ENCODE measurements at places on chromosomes 4 and X.

GRCh38 chr4:123244137-123244536, 152.5 kb upstream of the SPRY1 start:
- no peak for DNase-seq

GRCh38 chr4:103996064-103996463, 276.3 kb upstream of the TACR3 start:
- DNase-seq, result no peak

GRCh38 chrX:152165033-152165743, 26.8 kb upstream of the MAGEA10 start:
- DNase-seq, result no peak

GRCh38 chrX:12868747-12869146, 1.9 kb downstream of the TLR7 start:
- no peak for DNase-seq

DNA sequence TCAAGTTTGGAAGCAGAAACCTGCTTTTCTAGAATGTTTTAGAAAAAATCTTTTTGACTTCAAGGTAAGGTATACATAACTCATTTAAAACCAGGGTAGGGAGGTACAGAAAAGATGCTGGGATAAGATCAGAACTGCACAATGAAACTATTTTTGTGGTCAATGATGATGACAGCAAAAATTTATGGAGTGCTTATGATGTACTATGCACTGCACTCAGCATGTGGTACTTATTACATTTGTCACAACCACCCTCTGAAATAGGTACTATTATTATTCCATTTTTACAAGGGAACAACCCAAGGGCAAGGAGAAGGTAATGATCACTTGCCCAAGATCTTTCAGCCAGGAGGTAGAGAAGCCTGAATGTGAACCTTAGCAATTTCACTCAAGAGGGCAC, 8.0 kb downstream of the GPM6B start:
- DNase-seq, result no peak

DNA sequence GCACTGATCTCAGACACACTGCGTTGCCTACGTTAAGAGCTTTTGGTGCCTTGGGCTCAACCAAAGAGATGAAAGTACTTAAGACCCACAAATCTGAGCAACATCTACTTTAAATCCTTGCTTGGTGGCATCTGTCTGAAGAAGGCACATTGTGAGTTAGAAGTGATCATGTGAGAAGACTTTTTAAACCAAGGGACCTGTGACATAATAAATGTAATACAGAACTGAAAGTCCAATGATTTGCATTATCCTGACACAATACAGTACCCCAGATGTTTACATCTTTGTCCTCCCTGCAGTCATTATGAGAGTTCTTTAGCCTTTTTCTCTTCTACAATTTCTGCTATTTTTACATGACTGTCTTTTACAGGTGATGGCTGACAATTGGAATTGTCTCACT, 96.7 kb upstream of the FTHL17 start:
- DNase-seq, result no peak

DNA sequence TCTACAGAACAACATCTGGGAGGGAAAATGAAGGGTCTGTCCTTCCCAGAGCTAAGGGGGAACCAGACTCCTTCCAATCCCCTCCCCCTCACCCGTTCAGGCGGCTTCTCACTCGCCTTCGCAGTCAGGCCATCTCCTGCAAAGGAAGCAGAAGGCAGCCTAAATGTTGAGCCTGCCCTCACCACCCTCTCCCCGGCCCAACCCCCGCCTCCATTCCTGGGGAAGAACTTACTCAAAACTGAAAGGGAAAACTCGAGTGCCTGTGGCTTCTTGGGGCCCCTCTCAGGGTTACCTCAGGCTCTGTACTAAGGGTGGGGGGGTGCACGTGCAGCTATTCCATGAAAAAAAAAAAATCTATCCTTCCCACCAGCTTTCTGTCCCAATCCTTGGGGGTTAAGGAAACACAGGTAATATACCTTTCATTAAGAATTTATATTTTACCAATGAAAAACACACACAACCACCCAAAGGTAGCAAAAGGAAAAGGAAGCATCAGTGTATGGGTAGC, 2.4 kb downstream of the ZMYM3 start:
- no peak for DNase-seq

DNA sequence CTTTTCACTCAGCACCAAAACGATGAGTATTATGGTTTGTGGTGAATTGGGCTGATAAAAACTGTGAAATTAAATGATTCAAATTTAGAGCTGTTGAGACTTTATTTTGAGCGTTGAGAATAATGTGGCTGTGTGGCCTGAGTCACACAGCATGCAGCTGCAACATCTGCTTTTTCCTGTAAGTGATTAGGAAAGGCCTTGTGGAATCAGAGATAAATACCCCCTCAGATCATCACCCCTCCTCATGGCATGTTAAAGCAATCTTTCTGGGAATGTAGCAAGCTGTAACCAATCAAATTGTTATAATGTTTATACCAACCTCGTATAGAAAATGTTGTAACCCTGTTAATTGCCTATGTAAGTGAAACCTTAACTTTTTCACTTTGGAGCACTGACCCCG, 90.0 kb upstream of the GRPR start:
- DNase-seq, result no peak

- DNase-seq, result no peak
Observed at GRCh38 chrX:57680160-57680559, at the start of gene NLRP2B. NLRP2B (minus strand) TSS chrX:57680260.

GRCh38 chr4:183304067-183304466, 16.0 kb downstream of the CLDN22 start:
- DNase-seq, result no peak

DNA sequence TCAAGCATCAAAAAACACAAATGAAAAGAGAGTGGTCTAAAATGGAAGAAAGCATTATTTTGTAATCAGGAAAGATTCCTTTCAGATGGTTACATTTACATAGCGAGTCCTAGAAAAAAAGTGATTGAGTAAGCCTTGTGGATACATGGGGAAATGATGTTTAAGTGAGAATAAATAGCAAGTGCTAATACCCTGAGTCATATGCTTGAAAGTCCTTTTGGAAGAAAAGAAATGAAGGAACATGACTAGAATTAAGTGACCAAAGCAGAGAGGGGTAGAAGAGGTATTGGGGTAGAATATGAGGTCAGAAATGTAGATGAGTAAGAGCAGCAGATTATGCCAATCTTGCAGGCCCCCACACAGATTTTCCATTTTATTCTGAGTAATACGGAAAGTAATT, 814.8 kb upstream of the GRID2 start:
- DNase-seq, result no peak

DNA sequence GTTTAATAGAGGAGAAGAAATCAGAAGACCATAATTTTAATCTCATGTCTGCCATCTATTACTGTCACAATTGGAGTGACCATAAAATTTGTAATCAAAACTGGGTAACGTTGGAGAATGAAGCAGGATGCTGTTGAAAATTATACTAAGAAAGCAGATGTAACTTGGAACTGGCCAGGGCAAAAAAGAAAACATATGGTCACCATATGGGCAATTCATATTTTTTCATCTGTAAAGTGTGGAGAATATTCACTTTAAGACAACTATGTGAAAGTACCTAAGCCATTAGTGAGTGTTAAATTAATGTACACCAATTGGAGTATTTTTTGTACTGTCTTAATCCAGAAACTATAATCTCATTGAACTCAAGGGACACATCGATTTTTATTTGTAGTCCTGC, 1008.0 kb downstream of the GLUD2 start:
- DNase-seq, result no peak

DNA sequence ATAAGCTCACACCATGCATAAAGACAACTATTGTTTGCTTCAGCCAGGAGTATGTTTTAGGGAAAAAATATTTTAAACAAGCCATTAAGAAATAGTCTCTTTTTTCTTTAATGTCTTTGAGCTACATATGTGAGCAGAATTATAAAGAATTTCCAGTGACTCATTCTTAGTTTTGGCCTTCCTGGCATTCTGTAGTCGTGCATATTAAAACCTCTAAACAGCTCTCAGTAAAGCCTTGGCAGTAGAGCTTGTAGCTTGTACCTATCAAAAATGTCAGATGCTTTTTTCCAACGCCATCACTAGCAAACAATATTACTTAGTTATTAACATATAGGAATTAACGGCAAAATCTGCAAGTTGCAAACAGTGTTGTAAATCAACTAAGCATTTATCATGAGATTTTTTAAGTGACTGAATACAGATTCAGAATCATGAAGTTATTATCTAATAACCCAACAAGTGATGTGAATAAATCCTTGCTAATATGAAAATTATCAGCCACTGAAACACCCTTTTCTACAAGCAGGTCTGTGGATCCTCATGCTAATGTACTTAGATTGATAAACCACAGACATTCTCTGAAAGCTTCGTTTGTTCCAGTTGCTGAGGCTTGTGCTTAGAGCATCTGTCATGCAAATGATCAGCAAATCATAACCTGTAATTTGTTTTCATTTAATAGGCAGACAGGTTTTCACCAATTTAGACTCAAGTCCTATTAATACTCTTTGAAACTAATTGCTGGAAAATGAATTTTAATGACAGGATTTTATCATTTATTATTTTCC, 412.0 kb upstream of the ATOH1 start:
- no peak for DNase-seq

GRCh38 chrX:111262086-111262485, 8.2 kb downstream of the CAPN6 start:
- DNase-seq, result no peak

DNA sequence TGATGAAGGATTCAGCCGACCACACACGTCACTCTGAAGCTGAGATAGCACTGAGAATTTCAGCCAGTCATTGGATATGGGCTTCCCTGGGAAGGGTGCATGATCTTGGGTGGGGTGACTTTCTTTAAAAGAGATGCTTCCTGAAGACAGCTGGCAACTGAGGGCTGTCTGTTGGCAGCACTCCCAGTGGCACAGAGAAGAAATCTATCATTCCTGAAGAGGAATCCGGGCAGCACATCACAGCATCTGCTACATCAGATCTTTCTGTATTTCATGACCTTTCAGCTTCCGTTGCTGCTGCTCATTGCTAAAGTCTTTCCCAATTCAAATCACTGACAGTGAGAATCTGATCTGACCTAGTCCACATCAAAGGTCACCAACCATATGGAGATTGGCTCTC, 193.8 kb upstream of the RBPJ start:
- no peak for DNase-seq

GRCh38 chr4:145867406-145867805, 71.2 kb downstream of the ZNF827 start:
- no peak for DNase-seq

- DNase-seq, result no peak
Observed at GRCh38 chr4:21709761-21710160, 238.8 kb downstream of the KCNIP4 start.

DNA sequence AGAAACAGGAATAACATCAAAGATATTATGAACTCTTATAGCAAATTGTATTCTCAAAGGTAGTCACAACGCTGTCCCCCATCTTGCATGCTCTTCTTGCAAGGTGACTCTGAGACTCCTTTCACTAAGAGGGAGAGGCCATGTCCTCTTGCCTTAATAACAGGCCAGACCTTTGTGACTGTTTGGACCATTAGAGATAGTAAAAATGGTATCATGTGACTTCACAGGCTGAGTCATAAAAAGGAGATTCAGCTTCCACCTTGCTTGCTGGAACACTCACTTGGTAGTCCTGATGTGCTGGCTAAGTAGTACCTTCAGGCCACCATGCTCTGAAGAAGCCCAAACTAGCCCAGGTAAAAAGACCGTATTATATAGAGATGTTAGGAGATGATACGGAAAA, 143.8 kb downstream of the FBXW7 start:
- DNase-seq, result no peak

DNA sequence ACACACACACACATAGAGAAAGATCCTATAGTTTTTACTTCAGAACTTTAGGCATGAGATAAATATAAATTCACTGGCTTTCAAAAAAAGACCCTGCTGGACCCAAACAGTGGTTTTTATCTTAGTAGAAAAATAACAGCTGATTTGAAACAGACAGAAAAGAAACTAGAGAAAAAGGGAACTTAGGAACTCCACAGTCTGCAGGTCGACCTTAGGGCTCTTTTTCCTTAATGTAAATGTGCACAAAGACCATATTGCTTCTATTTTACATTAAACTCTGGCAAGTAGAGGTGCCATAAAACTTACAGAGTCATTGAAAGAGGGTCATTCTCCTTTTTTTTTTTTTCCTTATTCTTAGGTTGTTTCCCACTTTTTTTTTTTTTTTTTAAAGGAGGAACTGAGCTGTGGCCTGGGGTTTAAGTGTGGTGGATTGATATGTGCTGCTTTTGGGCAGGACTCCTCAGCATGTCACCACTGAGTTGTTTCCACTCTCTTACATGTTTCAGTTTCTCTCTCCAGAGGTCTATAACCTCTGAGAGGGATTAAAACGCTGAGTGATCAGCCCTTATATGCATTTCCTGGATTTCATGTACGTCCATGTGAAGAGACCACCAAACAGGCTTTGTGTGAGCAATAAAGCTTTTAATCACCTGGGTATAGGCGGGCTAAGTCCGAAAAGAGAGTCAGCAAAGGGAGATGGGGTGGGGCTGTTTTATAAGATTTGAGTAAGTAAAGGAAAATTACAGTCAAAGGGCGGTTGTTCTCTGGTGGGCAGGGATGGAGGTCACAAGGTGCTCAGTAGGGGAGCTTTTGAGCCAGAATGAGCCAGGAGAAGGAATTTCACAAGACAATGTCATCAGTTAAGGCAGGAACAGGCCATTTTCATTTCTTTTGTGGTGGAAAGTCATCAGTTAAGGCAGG, 70.8 kb upstream of the PACRGL start:
- DNase-seq, result no peak

GRCh38 chr4:173166491-173166890, 2.1 kb upstream of the GALNT7 start:
- DNase-seq, result no peak

DNA sequence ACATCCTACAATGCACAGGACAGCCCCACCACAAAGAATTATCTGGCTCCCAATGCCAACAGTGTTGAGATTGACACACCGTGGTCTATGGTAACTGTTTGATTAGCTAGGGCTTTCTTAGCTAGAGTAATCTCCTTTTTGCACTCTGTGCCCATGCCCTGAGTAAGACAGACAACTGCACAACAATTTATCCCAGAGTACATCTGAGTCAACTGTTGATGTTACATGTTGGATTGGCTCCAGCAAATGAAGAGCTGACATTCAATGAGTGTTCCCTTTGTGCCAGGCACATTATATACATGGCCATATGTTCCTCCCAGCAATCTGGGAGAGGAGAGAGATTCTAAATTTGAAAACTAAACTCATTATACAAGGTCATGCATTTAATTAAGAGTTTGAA, 3.9 kb upstream of the FAM9C start:
- no peak for DNase-seq

GRCh38 chr4:16187455-16187854, 38.8 kb downstream of the TAPT1 start:
- DNase-seq, result no peak

DNA sequence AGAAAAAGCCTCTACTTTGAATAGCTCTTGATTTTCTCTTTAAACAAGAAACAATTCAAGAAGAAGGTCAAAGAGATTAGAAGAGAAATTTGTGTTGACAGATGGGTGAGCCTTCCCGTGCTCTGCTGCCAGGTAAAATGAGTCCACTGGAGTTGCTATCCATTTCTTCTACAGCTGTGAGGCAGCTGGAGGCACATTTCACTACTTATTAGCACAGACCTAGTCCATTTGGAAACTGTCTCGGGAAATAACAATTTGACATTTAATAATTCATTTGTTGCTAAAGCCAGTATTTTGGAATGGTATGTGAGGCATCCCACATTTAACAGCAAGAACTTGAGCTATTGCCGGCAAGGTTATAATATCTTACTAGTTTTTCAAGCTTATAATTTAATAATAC, 396.8 kb upstream of the GRIA3 start:
- DNase-seq, result no peak

GRCh38 chrX:102154218-102154860, 1.4 kb downstream of the BEX5 start:
- DNase-seq, result no peak

- DNase-seq, result no peak
Observed at GRCh38 chr4:189117426-189117825, 823.2 kb upstream of the FRG1 start.

- no peak for DNase-seq
Observed at GRCh38 chrX:135707880-135708279, 5.6 kb upstream of the CT45A1 start.

Data from CD4-positive, alpha-beta T cell treated with Interleukin-6 at 100 ng/mL for 8 hours (primary cell).